Diencephalon (tissue), 1 donor: ENCODE measurements at places on chromosomes 5 and 9. TPM values are rescaled to one million over a fixed set of nuclear protein-coding genes. Genes with fewer than 3 reads are reported as not detected.

The PCDHGB3 gene
- 9.2 TPM for total RNA-seq

The NUTM2F gene
- not detected for total RNA-seq

The SPINK6 gene
- not detected for total RNA-seq

The SLC4A9 gene
- 0.23 TPM for total RNA-seq

The RMND5B gene
- total RNA-seq, result 21.7 TPM

The ZDHHC11 gene
- 10.4 TPM for total RNA-seq

The SPZ1 gene
- total RNA-seq, result not detected

The IFNA13 gene
- not detected for total RNA-seq

The CCNO gene
- 0.69 TPM for total RNA-seq

The CD274 gene
- 1.6 TPM for total RNA-seq

The CER1 gene
- total RNA-seq, result 0.69 TPM

The LCN15 gene
- total RNA-seq, result not detected

The MEF2C gene
- total RNA-seq, result 104 TPM
